Stimulated activated CD8-positive, alpha-beta memory T cell treated with anti-CD3 and anti-CD28 coated beads, Interleukin-2, amount 100 ng/mL, for 48 hours (primary cell): ENCODE measurements at places on chromosomes 13 and 19.

DNA sequence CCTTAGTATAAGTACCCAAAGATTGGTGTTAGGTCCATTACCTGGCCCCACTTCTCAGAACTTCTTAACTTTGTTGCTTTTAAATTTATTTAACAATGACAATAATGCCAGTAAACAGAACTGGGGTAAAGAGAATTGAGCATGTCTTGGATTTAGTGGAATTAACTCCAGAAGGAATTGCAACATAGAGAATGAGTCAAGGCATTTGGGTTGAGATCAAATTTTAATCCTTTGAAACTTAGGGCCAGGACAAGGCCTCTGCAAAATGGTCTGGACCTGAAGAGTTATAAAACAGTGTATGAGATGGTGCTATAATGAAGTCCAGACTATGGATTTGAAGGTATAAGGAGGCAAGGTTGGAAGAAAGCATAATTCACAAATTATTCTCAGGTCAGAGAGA, 1030.4 kb downstream of the SLITRK5 start:
- no peak for DNase-seq

- no peak for DNase-seq
Observed at GRCh38 chr13:102203718-102204117, 198.1 kb downstream of the FGF14 start.

DNA sequence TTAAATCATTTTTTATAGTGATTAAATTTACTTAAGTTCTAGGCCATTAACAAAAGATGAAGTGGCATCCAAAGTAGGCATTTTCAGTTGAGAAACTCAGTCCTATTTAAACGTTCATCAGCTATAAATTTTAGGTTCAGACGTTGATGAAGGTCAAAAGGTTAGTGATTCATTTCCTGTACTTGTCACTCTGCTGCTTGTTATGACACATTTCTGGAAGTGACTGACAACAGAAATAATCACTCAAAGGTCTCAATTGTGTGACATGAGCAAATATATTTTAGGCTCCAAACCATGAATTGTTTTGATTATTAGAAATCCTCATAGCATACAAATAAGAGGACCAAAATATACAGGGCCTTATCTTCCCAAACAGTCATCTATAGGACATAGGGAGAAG, 10.3 kb upstream of the EDNRB start:
- DNase-seq = no peak

GRCh38 chr13:91236182-91236581, 111.3 kb upstream of the MIR17HG start:
- no peak for DNase-seq

- peak; percentile 72 for DNase-seq
Observed at GRCh38 chr19:16070366-16070990, 5.8 kb upstream of the TPM4 start.

- no peak for DNase-seq
Observed at GRCh38 chr19:4181053-4181508, 1.3 kb downstream of the SIRT6 start.

DNA sequence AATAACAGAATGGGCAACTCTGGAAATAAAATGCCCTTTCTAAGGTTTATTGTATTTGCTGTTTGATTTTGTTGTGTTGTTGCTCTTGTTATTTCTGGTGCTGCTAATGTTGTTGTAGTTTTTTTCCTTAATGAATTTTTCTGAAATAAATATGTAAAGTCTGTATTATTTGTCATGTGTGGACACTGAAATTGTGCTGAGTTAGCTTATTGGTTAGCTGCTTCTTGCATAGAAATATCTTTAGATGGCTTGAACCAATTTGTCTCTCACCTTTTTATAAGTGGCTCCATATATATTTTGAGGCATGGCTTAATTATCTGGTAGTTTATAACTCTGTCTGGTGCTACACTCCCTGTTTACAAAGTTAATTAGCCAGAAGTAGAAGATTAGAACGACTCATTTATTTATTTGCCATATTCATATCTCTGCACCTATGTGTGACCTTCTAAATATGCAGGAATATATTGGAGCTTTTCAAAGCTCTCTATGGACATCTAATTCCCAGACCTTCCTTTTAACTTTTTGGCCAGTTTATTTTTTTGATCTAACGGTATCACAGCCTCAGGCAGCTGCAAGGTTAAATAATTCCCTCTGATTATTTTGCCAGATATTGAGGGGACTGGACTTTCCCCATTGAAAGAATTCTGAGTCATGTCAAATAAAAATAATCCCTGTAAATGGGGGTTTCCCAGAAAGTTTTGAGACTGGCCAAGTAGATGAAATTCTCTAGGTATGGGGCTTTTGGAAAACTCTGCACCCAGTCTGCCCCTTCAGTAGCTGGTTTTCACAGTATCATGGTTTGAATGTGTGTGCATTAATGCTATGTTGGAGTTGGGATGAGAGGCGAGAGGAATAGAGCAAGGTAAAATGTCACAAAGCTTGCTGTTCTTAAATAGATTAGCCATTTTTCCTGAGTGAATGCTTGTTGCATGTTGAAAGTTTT, 1331.7 kb upstream of the MIR17HG start:
- DNase-seq = no peak

DNA sequence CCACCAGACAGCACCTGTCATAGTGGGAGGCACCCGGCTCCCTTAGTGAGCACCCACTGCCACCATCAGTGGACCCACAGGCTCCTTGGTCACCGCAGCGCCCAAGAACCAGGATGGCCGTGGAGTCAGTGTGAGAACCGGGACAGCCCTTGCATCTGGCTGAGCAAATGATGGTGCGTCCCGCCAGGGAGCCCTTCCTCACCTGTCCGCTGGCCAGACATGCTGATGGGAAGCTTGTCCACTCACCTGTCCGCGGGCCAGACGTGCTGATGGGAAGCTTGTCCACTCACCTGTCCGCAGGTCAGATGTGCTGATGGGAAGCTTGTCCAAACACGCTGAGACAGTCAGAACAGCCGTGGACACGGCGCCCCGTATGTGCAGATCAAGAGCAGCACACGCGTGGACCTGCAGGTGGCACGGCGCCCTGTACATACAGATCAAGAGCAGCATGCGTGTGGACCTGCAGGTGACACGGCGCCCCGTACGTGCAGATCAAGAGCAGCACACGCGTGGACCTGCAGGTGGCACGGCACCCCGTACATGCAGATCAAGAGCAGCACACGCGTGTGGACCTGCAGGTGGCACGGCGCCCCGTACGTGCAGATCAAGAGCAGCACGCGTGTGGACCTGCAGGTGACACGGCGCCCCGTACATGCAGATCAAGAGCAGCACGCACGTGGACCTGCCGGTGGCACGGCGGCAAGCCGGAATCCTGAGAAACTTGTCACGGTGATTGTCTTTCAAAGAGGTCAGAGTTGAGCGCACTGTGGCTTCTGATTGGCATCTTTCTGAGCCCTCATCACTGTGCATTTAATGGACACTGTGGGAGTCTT, 40.7 kb upstream of the DCUN1D2 start:
- DNase-seq = no peak

DNA sequence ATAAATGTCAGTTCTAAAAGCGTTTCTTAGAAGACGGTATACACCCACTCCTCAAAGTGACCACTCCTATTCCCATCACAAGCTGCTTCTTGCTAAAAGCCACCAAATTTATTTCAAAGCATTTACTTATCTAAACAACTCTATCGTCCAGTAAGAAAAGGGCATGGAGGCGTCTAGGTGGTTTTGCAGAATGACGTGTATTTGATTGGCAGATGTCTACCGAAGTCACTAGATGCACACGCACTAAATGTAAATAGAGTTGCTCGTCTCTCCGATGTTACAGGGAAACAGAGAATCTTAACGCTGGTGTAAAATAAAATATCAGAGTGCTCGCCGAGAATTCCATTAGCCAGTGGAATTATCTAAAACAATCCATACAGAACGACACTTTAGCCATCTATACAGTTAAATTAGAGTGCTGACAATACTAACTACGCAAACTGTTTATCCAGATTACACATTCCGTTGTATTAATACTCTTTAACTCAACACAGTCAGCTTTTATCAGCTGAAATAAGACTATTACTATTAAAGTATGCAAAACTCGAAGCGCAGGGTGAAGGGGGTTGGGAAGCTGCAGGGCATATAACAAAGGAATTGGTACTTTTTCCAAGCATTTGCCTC, 1.9 kb downstream of the KLF12 start:
- DNase-seq = no peak

- DNase-seq = no peak
Observed at GRCh38 chr13:47017476-47017875, 120.6 kb upstream of the HTR2A start.

DNA sequence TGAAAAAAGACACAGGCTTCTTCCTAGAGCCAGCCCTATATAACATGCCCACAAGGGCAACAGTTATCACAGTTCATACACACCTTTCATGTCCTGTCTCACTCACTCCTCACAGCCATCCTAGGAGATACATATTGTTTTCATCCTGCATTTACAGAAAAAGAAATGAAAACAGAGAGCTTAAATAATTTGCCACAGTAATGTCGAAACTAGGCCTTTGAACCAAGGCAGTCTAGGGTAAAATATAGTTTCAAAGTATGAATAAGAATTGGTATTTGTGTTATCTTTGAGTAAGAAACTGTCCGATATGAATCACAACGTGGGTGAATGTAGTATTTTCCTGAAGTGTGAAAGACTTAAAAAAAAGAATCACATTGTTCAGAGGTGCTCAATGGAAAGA, 26.8 kb downstream of the CLDN10 start:
- DNase-seq = no peak

DNA sequence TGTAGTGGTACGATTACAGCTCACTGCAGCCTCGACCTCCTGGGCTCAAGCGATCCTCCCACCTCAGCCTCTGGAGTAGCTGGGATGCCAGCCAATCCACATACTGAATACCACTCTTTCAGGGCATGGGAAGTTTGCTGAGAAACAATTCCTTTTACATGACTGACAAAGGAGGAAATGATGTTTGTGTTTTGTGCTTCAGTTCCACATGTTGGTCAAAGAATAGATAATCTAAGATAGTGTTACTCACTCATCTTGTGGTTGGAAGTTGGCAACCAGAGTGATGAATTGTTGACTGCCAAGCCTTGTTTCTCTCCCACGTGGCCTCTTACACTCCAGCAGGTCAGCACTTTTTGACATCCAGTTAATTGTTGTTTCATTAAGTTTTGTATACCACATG, 7.6 kb downstream of the MBD3L2B start:
- no peak for DNase-seq

- peak; percentile 23 for DNase-seq
Observed at GRCh38 chr13:29935309-29935981, 85.0 kb upstream of the UBL3 start.

GRCh38 chr13:32497589-32497988, 41.0 kb downstream of the N4BP2L2 start:
- no peak for DNase-seq

GRCh38 chr19:34269489-34269888, 15.1 kb downstream of the GARRE1 start:
- no peak for DNase-seq

DNA sequence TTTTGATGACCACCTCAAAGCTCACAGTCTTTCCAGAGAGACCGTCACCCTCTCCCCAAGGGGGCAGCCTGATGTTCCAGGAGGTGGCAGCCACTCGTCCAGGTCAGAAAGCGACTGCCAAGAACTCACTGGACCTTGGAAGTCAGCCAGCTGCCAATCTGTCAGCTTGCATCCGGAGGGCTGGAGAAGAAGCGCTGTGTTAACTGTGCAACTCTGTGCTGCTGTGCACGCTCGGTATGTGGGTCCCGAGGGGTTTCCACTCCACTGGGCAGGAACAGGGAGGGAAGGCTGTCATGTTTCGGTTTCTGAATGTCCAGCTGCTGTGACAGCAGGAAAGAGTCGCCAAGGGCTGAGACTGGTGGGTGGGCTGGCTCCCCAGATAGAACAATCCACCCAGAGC, 89.2 kb downstream of the CACNA1A start:
- DNase-seq = no peak

- peak; percentile 100 for DNase-seq
Observed at GRCh38 chr19:17555480-17555928, at the start of gene COLGALT1. TSS of gene COLGALT1 (plus strand) at chr19:17555649. CDS start at chr19:17555714, 65 bp downstream.

DNA sequence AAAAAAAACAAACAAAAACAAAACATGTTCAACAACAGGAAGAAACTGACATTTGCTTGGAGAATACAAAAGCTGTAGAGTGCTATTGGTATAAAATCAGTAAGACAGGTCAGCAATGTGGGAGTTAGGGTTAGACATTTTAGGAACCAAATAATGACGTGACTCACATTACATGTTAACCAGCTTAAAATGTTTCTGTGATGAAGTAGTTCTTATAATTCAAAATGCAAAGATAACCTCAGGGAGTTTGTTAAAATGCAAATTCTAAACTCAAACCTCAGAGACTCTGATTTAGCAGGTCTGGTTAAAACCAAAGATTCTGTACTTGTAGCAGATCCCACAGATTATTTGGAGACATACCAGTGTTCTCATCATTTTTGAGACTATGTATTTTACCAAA, 549.4 kb upstream of the SLITRK1 start:
- DNase-seq = no peak

GRCh38 chr13:73089213-73089612, 30.4 kb downstream of the KLF5 start:
- DNase-seq = no peak

GRCh38 chr19:4868286-4868834, 893 bp upstream of the PLIN3 start:
- no peak for DNase-seq

DNA sequence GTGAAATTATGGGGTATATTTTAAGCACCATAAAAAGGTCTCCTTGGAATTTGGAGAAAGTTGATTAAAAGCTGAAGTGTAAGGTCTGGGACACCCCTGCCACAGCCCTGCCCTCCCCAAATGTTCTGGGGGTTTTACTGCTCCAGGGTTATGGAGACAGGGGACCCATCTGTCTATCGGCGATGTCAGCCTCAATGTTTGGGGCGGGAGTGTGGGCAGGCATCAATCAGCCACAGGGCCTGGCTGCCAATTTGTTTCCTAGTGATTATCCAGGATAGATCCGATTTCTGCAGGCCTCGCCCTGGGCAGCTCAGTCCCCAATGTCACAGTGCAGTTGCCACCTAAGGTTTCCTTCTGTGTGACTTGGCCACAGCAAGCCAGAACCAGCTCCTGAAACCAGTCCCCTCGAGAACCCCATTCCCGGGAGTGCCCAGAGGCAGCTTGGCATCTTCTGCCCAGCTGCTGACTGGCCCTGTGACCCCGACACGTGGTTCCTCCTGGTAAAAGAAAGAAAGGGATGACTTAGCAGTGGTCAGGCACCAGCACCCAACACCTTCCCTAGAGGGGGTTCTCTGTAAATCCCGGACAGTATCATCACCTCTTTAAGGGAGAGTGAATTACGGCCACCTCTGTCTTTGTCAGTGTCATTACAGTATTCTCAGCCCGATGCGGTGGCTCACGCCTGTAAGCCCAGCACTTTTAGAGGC, 41.6 kb downstream of the MYO9B start:
- DNase-seq = no peak

DNA sequence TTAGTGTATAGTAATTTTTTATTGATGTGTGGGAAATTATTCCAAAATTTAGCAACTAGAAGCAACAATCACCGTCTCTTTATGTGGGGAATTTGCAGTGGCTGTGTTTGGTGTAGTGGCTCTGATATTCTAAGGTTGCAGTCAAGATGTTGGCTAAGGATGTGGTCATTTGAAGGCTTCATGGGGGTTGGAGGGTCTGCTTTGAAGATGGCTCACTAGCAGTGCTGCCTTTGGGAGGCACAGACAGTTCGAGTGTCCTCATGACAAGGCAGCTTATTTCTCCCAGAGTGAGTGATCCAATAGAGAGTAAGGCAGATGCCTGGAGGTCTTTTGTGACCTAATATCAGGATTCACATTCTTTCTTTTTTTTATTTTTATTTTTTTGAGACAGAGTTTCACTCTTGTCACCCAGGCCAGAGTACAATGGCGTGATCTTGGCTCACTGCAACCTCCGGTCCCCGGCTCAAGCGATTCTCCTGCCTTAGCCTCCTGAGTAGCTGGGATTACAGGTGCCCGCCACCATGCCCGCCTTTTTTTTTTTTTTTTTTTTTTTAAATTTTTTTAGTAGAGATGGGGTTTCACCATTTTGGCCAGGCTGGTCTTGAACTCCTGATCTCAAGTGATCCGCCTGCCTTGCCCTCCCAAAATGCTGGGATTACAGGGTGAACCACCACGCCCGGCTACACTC, 8.7 kb downstream of the GPI start:
- DNase-seq = no peak
